ENCODE measurements at places on chromosomes 13 and 19.

DNA sequence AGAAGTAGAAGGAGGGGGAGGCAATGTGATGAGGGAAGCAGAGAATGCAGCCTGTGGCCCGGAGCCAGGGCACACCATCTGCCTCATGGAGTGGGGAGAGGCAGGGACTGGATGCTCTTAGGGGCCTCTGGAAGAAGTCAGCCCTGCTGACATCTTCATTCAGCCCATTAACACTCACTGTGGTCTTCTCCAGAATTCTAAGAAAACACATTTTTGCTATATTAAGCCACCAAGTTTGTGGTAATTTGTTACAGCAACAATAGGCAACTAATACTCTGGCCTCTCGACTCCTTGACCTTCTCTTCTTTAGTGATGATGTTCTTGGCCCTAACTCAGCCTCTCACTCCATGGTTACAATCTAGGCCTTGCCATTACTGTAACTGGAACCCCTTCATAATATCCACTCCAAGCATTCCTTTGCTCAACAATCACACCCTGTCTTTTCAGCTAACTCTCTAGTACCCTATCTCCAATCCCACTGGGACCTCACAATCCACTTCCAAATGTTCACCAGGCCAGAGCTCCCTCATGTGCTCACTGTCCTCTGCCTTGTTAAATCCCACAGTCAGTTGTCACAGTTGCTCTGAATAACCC lies 98.5 kb downstream of the MIPEP start:
- no peak for DNase-seq

DNA sequence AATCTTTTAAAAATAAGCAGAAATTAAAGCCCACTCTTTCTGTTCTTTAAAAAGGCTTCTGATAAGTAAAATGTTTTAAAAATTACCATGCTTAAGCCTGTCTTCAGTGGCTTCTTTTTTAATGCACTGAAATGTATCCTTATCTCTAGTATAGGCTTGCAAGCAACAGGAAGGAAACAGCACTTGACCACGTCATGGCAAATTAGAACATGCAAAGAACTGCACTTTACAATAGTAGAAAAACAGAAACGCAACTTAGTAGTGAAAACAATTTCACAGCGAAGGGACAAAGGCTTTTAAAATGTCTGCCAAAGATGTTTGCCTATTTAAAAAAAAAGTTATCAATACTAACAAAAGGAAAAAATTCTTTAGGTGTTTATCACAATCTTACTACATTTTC lies 36.3 kb downstream of the ELF1 start:
- no peak for DNase-seq

DNA sequence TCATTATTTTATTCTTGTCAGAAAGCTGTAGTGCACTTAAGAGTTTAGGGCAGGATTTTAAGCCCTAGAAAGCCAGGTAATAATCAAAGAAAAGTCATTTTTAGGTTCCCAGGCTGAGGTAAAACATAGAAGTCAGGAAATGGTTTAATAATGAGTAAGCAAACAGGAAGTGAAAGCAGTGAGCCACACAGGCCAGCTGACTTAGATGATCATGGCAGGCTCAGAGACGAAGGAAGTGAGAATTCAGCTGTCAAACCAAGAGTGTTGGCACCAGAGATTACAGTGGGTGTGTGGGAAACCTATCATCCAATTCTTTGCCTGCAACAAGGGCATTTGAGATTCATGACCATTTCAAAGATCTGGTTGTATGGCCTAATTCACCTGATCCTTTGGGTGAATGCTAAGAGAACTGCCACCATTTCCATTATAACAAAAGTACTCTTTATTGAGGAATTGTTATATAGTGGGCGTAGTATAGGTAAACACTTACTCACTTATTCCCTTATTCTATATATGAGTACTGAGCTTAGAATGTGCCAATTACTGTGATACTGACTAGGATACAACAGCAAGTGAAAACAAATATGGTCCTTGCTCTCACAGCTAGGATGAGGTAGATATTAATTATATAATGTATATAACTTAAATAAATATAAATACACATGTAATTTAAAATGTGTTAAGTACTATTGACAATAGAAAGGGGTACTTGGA lies 103.7 kb upstream of the EDNRB start:
- DNase-seq = no peak

GRCh38 chr19:1189419-1189818 lies 15.4 kb upstream of the SBNO2 start:
- DNase-seq = no peak

DNA sequence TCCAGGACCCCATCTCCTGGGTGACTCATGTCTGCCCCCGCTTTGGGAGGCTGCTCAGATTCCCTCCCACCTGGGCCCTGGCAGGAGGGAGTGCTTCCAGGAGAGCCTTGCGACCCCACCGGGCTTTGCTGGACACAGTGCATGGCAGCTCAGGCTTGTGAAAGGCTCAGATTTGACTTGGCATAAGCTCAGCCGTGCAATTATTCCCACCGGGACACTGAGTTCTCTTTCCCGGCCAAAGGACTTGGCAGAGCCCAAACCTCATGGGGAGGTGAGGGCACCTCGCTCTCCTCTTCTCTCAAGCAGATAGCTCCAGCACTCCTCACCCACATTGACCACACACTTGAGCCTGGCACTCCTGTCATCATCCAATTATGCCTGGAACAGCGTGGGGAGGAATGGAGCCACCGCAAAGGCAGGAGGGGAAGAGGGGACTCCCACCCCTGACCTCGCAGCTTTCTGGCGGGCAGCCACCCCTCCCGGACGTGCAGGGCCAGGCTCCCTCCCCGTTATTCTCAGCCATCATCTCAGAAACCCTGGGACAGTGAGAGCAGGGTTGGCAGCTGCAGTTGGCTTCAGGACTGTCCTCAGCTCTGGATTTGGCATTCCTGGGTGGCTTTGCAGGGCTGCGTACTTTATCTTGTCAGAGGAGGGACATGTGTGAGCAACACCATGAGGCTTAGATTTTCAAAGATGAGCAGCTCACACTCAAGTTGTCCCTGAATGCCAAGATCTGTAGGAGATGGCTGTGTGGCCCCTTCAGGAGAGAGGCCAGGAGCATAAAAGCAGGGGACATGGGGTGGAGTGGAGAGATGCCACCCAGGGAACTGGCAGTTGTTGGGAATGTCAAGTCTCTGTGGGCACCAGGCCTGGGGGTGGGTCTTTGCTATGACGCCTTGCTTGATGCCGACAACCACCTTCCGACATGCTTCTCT lies 306.2 kb downstream of the TEX29 start:
- DNase-seq = no peak

DNA sequence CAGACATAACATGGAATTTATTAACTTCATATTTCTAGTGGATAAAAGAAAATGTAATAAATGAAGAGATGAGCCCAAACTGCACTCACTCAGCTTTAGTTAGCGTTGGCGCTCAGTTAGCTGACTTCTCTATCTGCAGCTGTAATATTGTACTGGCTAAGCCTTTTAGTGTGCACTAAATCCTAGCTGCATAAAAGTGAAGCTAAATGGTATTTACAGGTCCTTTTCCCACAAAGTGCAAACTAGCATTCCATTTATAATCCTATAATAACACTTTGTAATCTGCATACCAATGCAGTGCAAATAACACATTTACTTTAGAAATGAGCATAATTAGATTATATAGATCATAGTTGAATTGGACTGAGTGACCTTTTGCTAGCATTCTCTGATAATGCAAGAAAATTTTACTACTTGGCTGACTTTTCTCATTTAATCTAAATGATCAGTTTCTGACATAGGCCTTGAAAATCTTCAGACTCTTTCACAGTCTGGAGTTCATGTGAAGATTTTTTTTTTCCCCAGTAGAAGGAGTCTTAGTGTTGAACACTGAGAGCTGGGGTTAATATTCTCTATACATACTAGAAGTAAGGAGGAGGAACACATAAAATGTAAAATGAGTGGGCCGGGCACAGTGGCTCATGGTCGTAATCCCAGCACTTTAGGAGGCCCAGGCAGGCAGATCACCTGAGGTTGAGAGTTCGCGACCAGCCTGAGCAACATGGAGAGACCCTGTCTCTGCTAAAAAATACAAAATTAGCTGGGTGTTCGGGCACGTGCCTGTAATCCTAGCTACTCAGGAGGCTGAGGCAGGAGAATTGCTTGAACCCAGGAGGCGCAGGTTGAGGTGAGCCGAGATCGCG lies 1426.4 kb downstream of the PCDH9 start:
- no peak for DNase-seq

DNA sequence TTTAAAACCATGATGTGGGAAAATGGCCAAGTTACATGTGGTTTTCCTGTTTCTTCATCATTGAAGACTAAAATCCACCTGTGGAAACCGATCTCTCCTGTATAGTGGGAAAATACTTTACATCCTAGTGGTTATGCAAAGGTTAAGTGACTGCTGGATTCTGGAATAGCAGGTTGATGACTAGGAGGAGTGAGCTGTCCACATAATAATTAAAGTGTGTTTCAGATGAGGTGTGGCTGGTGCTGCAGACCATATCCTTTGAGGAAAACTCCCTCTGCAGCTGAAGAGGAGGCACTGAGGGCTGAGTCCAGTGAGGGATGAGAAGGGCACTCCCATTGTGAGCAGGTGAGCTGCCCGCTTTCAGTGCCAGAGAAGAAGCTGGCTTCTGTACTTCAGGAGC lies 43.2 kb downstream of the DCLK1 start:
- no peak for DNase-seq

- DNase-seq = no peak
Observed at GRCh38 chr13:70424928-70425327, 316.7 kb upstream of the KLHL1 start.

DNA sequence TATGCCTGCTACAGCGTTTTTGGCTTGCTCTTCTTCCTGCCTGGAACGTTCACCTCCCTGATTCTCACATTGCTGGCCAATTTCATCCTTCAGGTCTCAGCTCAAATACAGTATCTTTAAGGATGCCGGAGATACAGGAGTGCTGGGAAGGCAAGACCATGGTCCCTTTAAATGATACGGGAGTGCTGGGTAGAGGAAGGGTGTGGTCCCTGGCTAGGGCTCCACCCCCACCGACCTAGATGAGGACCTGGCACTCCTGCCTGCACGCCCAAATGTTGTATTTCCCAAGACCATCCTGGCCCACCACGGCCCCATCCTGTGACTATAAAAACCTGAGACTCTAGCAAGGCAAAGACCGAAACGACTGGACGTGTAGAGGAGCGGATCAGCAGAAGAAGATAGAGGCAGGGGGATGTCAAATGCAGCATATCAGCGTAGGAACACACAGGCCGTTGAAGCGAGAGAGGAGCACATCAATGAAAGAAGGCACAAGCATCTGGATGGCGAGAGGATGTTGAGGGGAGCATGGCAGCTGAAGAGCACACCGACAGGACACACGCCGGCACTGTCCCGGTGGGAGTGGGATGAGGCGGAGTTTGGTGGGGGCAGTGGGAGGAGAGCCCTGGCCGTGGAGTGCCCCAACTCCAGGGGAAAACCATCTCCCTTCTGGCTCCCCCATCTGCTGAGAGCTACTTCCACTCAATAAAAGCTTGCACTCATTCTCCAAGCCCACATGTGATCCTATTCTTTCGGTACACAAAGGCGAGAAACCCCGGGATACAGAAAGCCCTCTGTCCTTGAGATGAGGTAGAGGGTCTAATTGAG lies 74.0 kb downstream of the PCDH9 start:
- peak; percentile 14 for DNase-seq

DNA sequence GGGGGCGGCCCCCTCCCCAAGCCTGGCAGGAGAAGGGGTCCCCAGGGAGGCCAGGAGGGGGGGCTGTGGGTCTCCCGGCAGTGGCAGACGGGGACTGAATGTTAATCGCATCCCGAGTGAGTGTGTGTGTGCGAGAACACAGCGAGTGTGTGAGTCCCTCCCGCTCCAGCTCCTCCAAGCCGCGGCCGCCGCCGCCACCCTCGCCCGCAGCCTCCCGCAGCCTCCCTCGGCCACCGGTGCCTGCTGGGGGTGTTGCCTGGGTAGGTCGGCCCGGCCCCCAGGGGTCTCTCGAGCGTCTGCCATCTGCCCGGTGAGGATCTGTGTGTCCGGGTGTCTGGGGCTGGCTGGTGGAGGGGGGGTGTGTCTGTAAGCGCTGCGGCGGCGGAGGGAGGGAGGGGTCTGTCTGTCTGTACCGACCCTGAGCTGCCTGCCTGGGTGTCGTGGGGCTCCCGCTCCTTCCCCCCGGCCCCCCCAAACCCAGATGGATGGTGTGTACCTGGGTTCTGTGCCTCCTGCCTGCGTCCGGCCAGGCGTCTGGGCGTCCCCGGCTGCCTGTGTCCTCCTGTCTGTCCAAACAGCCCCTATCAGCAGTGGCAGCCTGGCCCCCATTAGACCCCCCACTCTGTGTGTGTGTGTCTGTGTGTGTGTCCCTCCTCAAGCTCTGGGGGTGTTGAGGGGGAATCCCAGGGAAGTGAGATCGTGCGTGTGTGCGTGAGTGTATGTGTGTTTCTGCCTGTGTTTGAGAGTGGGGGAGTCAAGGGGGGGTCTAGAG lies at the start of gene GRIN2D:
Gene GRIN2D, plus strand, starts transcription at position 110 of the 772 bp plus-strand sequence. CDS start 4,725 bp downstream, outside the sequence.
- no peak for DNase-seq

DNA sequence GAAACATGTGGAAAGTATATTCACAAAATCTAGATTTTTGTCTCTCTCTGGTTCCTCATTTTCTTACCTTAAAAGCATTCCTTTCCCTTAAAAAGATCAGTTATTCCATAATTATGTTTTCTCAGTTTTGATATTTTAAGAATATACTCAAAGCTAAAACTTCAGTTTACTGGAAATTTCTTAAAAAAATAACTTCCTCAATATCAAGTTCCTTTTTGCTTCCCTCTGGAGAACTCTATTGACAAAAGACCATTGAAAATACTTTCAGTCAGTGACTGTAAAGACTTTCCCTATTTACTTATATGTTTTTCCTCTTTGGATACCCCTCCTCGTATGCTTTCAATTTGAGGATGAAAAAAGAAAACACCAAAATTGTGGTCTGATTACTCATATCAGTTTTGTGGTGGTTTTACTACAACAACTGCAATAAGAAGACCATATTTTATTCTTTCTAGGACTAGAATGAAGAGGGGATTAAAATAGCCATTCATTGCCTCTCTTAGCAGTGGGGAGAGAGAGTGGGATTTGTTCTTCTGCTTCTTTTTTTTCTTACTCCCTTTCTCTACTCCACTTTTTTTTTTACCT lies 113.2 kb downstream of the ESD start:
- no peak for DNase-seq

DNA sequence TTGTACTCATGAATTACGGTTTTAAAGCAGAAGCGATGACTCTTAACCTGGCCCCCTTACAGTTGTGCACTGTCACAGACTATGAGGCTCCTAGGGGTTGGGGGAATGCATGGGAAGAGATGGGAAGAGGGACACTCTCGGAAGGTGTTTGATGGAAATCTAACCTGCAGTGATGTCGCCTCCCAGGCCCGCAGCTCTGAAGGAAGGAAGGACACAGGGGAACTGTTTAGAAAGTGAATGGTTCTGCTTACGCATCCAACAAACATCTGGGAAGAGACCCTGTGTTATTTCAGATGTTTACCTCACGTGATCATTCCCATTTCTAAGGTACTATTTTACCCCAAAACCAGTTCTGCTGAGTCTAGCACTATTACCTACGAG lies 48.0 kb upstream of the SLC7A9 start:
- no peak for DNase-seq

DNA sequence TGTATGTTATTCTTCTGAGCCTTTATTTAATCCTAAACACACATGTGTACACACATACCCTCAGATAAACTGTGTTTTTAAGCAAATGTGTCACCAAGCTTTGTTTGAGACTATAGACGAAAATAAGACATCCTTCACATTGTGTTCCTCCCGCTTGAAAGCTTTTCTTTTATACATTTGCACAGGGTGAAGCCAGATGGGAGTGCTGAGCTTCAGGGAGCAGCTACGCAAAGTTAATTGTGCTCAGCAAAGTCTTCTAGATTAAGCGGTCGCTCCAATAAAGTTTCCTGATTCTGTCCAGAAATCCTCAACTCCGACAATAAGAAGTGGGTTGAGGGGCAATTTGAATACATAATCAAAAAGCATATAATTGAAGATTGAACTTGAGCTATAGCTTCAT lies 117.2 kb upstream of the ARGLU1 start:
- DNase-seq = no peak

GRCh38 chr13:113809934-113810333 lies 50.9 kb downstream of the TMEM255B start:
- no peak for DNase-seq
